ENCODE measurements at places on chromosomes 11 and 22.

DNA sequence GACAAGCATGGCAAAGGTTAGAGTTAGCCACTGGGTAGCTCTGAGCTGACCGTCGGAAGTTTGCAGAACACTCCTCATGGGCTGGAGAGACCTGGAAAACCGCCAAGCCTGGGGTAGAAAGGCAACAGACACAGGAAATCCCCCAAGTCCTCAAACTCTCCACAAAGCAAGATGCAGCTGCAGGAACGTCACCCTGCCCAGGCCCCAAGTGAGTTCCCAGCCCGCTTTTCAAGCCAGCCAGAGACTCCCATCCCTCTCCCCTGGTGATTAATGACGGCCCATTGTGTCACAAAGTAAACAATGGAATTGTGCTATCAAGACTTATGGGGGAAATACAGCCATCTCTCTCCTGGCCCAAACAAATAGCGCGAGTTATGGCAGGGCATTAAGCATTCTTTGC is 633.0 kb downstream of the TBC1D22A start:
- no peak for DNase-seq

GRCh38 chr11:66190786-66191185 is 77.7 kb upstream of the RAB1B start:
- DNase-seq = no peak

GRCh38 chr22:43428521-43428920 is 16.7 kb downstream of the MPPED1 start:
- DNase-seq = no peak

- no peak for DNase-seq
Observed at GRCh38 chr11:70078095-70078780, at the start of gene ANO1. Gene ANO1 (plus strand): TSS chr11:70078317. CDS start chr11:70078607, 290 bp downstream.

- DNase-seq = no peak
Observed at GRCh38 chr22:20455709-20456063, 18.1 kb upstream of the SCARF2 start.

DNA sequence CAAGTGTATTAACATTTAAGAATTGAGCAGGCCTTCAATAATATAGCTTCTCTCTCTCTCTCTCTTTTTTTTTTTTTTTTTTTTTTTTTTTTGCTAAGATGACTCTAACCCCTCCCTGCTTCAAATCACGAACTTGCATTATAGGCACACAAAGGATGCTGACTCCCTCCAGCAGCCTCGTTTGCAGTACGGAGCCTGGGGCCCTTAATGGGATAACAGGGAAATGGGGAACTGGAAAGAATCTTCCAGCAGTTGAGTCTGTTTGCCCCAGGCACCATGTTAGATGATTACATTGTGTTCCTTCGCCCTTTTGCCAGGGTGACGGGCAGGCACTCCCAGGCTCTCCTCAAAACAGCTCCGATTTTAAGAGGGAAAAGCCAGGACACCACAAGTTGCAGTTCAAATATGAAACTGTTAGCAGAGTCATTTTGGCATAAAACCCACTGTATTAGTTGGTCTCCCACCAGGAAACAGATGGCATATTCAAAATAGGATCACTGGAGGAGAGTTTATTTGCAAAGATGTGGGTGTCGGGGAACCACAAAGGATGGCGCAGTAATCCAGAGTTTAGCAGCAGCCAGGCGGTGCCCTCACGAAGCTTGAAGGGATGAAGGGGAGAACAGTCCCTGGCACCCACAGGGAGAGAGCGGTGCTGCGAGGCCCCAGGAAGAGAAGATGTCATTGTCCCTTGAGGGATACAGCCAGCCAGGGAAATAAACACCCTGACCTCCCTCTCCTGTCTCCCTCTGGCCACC is 26.5 kb upstream of the TREH start:
- no peak for DNase-seq

DNA sequence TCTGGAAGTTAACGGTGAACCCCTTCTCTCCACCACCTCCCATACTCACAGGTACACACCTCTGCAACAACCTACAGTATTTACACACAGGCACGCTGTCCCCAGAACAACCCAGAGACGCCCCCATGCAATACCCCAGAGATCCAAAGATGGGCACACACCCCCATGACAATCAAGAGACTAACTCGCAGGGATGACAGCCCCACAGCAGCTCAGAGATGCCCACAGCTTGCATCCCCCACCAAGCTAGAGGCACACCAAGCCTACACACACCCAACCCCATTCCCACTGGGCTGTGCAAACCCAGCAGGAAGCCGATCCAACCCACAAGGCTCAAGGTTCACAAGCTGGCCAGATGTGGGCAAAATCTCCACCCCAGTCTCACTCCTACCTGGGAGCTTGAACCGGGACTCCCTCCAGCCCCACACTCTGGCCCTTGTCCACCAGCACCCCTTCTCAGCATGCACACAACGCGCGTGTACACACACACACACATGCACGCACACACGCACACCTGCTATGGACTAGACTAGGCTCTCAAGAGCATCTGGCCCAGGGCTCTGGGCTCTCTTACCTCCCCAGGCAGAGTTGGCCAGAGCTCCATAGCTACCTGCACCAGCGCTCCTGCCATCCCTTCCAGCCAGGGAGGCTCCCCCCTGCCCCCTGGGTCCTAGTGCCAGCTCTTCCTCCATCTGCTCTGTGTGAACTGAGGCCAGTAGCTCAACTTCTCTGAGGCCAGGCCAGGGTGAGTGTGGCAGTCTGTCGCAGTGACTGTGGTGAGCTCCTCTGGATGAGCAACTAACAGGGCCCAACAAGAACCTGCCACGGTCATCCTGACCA is 11.5 kb downstream of the STARD10 start:
- peak; percentile 61 for DNase-seq

DNA sequence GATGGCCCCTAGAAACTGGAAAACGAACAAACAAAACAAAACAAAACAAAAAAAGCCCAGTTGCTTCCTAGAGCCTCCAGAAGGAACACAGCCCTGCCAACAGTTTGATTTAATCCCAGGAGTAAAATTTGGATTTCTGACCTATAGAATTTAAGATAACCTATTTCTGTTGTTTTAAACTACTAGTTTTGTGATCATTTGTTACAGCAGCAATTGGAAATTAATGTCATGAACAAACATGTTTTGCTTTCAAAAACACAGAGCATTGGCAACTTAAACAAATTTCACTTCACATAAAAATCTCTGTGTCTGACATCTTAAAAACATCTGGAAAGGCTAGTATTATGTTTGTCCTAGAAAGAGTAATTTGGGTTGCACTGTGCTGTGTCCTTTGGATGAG is 437.3 kb downstream of the METTL15 start:
- DNase-seq = no peak

- no peak for DNase-seq
Observed at GRCh38 chr11:119210050-119210449, 3.9 kb downstream of the CBL start.

DNA sequence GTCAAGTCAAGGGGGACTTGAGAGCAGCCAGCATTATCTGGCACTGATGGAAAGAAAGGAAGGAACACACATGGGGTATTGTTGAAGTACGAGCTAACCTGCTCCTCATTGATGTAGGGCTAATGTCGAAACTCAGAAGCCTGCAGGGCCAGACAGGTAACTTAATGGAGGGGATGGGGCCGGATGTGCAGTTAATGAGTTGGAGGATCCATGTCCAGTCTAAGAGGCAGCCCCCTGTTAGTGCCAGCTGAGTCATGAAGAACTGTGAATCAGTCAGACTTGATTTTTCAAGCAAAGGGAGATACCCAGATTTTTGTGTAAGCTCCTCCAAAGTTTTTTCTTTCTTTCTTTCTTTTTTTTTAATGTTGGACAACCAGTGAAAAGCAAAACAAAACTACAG is 65.6 kb downstream of the CECR2 start:
- no peak for DNase-seq

DNA sequence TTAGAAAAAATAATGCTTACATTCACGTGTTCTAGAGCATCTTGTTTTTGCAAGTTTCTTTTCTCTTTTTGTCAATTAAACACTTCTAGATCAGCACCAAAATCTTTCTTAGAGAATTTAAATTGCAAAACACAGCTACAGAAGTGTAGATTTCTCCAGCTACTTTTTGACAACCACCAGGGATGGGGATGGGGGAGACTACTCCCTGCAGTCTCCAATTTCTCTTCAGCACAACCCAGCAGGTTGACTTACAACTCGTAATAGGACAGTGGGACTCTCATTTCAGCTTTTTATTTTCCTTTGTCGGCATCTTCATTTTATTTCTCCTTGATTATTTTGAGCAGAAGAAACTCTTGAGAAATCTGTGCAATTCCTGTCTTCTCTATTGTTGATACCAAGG is 441.2 kb downstream of the LRRC4C start:
- no peak for DNase-seq

DNA sequence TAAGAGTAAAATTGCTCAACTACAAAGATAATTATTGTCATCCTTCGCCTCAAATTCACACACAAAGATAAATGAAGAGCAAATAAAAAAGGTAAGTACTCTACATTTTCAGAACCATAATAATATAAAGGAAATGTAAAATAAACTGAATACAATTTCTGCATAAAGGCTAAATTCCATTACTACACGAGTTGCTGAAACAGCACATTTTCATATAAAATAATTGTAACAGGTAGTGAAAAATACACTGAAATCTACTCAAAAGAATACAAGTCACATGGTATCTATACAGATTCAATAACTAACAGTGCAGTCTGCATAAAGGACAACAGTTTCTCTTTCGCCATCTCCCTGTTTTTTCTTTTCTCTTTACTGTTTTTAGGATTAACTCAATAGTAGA is 54.8 kb upstream of the GAB2 start:
- no peak for DNase-seq

- peak; percentile 79 for DNase-seq
Observed at GRCh38 chr11:75667831-75668450, 897 bp downstream of the MAP6 start.

GRCh38 chr11:93773045-93773477 is 11.0 kb upstream of the MED17 start:
- no peak for DNase-seq

- peak; percentile 63 for DNase-seq
Observed at GRCh38 chr11:2300290-2300935, 1.3 kb downstream of the C11orf21 start.

- no peak for DNase-seq
Observed at GRCh38 chr11:838441-839279, 3.7 kb downstream of the POLR2L start.

- peak; percentile 78 for DNase-seq
Observed at GRCh38 chr11:61791737-61792309, 576 bp downstream of the TMEM258 start.

GRCh38 chr22:39710380-39711150 is 140.0 kb downstream of the CACNA1I start:
- DNase-seq = no peak

- DNase-seq = peak; percentile 57
Observed at GRCh38 chr11:31816468-31817053, 5.4 kb upstream of the PAX6 start.

- no peak for DNase-seq
Observed at GRCh38 chr11:74320538-74320937, 9.1 kb upstream of the P4HA3 start.

DNA sequence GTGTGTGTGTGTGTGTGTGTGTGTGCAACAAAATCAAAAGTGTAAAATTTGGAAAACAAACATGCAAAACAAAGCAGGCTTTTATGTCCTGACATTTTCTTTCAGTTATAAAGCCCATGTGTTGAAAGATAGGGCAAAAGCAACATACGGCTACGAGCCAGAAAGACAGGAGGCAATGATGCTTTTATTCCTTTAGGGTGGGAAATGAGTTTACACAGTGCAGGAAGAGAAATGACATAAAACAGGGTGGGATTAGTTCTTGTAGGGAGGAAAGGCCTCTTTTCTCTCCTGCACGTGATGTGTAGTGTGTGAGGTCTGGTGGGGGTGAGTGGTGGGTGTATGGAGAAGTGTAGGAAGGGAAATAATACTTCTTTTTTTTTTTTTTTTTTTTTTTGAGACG is 29.4 kb downstream of the IL18 start:
- no peak for DNase-seq

GRCh38 chr11:36381015-36381360 is 84.9 kb downstream of the PRR5L start:
- no peak for DNase-seq

GRCh38 chr22:29071261-29072045 is 1.4 kb upstream of the KREMEN1 start:
- DNase-seq = peak; percentile 78

DNA sequence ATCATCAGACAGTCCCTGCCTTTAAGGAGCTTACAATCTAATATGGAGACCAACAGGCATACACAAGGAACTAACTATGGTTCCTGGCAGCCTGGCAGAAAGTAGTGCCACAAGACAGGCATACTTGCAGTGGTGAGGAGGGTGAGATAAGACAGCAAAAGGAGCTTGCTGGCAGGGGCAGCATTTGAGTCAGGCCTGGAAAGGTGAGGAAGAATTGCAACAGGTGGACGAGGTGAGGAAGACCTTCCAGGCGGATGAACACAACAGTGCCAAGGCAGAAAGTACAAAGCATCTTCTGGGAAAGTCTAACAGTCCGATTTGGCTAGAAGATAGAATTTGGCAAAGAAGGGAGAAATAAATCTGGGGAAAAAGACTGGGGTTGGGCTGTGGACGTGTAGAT is 4.3 kb downstream of the DNAL4 start:
- DNase-seq = no peak

- DNase-seq = no peak
Observed at GRCh38 chr11:72129381-72129780, 6.1 kb upstream of the FOLR3 start.

GRCh38 chr11:9530901-9531625 is 42.4 kb upstream of the WEE1 start:
- no peak for DNase-seq

GRCh38 chr22:35399114-35399677 is 744 bp upstream of the MCM5 start:
- DNase-seq = no peak

All from left forelimb (tissue), 1 donor.